CD4-positive, alpha-beta T cell treated with Interleukin-15 for 4 hours (primary cell): ENCODE measurements at places on chromosomes 1 and 21.
A peak's percentile ranks its signal among the peaks of the same experiment; 100 is the strongest.

DNA sequence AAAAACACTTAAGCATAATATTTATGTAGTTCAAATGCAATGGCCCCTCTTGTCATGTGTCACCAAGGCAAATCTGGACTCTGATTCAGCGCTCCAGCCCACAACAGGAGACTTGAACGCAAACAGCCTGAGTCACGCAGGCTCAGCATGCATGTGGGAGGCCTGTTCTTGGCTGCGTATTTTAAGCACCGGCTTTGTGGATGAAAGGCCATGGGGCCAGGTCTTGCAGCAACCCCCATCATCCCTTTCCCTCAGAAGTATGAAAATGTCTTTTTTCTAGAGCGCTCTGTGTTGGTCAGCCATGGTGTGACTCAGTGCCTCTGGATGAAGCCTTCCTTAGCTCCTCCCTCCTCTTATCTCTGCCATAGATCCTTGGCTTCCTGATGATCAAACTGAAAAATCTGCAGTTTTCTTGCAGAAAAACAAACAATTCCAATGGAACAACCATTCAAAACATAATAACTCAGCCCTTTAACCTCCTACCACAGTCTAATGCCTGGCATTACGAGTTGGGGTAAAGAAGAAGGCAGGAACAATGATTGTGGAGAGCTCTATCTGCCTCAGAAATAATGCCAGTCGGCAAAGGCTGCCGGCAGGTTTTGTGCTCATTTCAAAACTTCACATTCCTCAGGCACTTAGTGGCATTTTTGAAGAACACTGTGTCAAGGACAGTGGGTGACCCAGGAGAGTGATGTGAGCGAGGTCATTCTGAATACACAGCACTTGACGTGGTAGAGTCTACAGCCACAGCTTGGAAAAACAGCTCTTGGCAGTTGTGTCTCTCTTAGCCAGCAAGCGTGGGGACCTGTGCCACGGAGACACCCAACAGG is 167.5 kb downstream of the CLIC6 start:
- peak; percentile 12 for DNase-seq

DNA sequence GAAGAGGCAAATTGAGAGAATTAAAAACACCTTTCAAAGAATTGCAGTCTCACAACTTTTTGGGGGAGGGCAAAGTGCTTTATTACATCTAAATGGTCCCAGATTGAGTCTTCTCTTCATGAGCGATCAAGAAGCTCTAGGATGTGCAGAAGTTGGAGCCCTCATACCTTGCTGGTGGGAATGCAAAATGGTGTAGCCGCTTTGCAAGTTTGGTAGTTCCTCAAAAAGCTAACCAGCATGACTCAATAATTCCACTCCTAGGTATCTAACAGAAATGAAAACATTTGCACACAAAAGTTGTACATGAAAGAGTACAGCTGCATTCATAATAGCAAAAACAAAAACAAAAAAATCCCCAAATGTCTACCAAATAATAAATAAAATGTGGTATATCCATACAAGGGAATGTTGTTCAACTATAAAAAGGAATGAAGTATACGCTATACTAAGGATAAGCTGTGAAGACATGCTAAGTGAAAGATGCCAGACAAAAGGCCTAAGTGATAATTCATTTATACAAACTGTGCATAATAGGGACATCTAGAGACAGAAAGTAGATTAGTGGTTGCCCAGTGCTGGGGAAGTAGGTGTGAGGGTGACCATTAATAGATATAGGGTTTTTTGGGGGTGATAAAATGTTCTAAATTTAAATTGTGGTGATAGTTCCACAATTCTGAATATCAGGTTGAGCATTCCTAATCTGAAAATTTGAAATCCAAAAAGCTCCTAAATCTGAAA is 55.2 kb downstream of the SELENOF start:
- DNase-seq = no peak

- DNase-seq = no peak
Observed at GRCh38 chr1:159913451-159914192, 11.7 kb downstream of the TAGLN2 start.

- no peak for DNase-seq
Observed at GRCh38 chr1:218412171-218412570, 67.0 kb downstream of the TGFB2 start.

DNA sequence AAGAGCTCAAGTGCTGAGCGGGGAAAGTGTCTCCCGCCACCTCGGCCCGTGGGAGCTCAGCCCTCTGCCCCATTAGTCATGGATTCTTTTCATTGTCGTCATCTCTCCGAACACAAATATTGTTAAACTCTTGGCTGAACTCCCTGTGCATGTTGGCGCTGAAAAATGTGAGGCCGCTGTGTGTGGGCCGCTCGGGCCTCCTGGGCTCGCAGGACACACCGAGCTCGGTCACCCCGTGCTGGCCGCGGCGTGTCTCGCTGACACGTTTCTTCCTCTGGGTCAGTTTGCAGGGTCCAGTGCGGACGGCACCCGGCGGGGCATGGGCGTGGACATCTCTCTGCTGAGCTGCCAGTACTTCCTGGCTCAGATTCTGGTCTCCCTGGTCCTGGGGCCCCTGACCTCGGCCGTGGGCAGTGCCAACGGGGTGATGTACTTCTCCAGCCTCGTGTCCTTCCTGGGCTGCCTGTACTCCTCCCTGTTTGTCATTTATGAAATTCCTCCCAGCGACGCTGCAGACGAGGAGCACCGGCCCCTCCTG is 25.6 kb downstream of the SLC45A1 start:
- no peak for DNase-seq

DNA sequence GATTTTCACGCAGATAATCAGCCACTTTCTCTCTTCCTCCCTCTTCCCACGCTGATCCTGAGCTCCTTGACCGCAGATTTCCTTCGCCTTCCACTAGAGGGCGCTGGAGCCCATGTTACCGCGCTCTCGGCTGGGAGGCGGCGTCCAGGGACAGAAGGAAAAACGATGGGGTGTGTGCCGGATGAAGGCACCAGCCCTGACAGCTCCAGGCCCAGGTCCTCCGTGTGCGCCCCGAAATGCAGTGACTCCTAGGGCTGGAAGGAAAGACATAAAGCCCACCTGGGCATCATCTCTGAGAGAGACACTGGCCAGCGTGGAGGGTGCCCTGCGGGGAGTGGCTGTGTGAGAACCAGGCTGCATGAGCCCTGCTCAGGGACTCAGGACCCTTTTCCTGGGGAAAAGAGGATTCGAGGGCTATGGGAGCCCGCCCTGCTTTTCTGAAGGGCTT is 44.9 kb upstream of the CYP2J2 start:
- DNase-seq = peak; percentile 27

- DNase-seq = no peak
Observed at GRCh38 chr1:68173283-68173935, 58.9 kb downstream of the WLS start.

DNA sequence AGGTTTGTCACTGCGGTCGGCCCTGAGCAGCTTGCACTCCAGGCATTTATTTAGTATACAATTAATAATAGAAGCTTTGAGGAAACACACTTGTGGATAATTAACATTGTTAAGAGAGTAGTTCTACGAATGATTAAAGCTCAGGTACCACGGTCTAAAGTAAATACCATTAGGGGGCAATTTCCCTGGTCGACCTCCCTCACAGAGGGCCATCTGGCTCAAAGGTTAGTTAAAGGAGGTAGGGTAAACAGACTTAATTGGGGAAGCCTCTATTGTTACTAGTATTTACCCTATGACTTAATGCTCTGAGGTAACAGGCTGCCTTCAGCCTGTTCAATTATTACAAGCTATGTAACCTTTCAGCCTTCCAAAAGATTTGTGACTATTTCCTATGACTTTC is 122.3 kb upstream of the SLC44A3 start:
- no peak for DNase-seq

GRCh38 chr1:29963946-29964345 is 727.6 kb downstream of the PTPRU start:
- DNase-seq = no peak

DNA sequence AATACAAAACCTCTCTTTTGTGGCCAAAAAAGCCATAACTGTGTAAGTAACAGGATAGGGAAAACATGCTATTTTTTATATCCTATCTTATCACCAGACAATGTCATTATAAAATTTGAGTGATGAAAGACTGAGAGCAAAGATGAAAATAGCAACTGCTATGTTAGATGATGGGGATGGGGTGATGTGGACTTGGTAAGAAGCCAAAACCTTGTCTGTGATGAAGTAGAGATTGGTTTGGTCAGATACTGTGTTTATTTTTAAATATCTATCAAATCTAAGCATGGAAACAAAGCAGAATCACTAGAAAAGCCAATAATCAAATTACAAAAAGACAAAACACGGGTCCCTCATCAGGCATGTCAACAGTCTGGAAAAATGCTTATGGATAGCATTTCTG is 631.1 kb upstream of the NR5A2 start:
- DNase-seq = no peak

GRCh38 chr1:52748119-52748518 is 21.9 kb downstream of the ZYG11B start:
- no peak for DNase-seq

GRCh38 chr1:109763646-109764415 is at the start of gene EPS8L3:
EPS8L3 (minus strand) TSS chr1:109763923; CDS start chr1:109761749, 2,174 bp downstream.
- DNase-seq = no peak

- no peak for DNase-seq
Observed at GRCh38 chr21:33010931-33011330, 14.8 kb upstream of the OLIG2 start.

- DNase-seq = no peak
Observed at GRCh38 chr1:193763266-193763665, 576.9 kb upstream of the B3GALT2 start.

- DNase-seq = no peak
Observed at GRCh38 chr1:3886691-3887090, 13.4 kb downstream of the C1orf174 start.

DNA sequence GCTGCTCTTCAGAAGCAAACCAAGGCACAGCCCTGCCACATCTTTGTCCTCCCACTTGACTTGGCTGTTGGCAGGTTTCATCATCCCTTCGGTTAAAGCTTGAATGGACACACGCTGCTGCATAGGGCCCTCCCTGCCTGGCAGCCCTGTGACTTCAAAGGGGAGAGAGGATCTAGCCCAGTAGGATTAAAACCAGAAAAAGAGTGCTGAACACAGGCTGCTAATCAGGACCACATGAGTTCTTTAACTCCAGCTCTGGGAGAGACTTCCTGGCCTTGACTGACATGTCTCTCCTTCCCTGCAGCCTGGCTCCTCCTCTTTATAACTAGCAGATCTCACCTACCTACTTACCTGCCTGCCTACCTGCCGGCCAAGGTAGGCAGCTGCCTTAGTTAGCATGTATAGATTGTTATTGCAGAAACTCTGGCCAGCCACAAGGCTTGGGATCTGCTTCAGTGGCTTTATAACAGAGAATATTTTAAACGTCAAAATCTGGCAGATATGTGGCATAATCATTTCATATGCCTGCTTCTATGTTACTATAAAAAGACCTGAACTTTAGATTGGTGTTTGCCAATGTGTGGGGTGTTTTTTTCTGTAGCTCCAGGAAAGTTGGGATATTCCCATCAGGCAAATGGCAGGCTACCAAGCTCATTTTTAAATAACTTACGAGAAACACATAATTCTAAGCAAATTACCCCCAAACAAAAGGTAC is 49.4 kb downstream of the ERG start:
- no peak for DNase-seq

GRCh38 chr1:93874025-93874651 is 4.9 kb downstream of the DNTTIP2 start:
- DNase-seq = peak; percentile 27

DNA sequence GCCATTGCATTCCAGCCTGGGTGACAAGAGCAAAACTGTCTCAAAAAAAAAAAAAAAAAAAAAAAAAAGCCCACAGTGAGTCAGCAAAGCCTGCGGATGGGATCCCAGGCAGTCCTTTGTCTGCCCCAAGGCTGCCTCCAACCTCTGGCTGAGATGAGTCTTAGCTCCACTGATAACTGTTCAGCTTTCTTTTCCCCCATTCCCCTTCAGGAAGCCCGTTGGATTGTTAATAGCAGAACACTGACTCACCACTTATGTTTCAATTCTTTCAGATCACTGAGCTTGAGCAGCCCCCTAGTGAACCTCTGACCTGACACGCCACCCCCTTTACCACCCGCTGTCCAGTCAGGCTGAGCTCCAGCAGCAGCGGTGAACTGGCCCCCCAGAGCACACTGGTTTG is 57.5 kb downstream of the ERG start:
- DNase-seq = no peak

DNA sequence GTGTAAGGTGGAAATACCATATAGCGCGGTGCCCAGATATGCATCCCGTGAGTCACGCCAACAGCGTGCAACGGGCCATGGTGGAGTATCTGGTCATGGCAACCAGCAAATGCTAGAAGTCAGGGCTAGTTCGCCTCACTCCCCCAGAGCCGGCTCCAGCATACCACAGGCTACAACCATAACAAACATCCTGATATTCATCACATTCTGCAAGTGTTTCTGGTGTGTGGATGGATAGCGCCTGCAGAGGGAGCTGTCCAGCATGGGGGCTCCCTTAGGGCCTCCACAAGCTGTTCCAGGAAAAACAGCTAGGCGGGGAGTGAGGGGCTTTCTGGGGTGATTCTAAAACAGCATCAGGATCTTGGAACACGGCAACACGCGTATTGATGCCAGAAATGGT is 6.8 kb downstream of the C1orf198 start:
- no peak for DNase-seq

- DNase-seq = no peak
Observed at GRCh38 chr1:242634732-242635131, 110.2 kb upstream of the PLD5 start.

GRCh38 chr1:6260961-6261614 is at the start of gene GPR153:
GPR153 (minus strand) TSS chr1:6261098; CDS start chr1:6254905, 6,193 bp downstream.
- peak; percentile 23 for DNase-seq

GRCh38 chr1:202143768-202144401 is 652 bp downstream of the ARL8A start:
- no peak for DNase-seq

DNA sequence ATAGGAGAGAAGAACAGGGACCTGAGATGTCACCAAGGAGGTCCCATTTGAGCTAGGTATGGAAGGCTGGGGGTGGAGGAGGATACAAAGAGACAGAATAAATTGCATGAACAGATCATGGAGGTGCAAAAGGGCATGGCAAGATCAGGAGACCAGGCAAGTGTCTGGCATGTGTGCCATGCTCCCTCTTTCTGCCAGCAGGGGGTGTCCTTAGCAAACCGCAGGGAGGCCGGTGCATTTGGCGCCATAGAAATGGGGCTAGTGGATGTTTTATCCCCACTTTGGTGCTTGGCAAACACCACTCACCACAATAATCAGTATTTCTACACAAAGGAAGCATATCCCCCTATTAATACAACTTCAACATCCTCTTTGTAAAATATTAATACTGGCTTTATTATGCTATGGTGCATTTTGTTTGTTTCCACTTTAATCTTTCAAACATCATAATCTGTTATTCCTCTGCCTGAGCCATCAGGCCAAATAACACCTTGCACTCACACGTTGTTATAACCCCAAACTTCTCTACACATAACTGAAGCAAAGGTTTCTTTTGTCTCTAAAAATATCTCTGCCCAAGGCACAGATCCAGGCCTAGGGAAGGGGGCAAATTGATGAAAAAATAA is 25.9 kb downstream of the S100A6 start:
- peak; percentile 71 for DNase-seq

- no peak for DNase-seq
Observed at GRCh38 chr1:218686761-218687160, 341.6 kb downstream of the TGFB2 start.

GRCh38 chr21:45866551-45866950 is 115.0 kb upstream of the COL6A1 start:
- DNase-seq = no peak
